ENCODE measurements at places on chromosomes 6 and 20. TPM values are rescaled to one million over a fixed set of nuclear protein-coding genes. Genes with fewer than 3 reads are reported as not detected.

Gene SLC17A3
- total RNA-seq, result not detected

Gene KIF25
- not detected for total RNA-seq

Gene GCNT2
- total RNA-seq, result 15.1 TPM

Gene ARMH2
- total RNA-seq, result not detected

Gene GSTA4
- total RNA-seq, result 0.97 TPM

Gene EPM2A
- total RNA-seq, result 10.5 TPM

Gene PRR18
- total RNA-seq, result not detected

Gene GLP1R
- total RNA-seq, result not detected

Gene WFDC10A
- not detected for total RNA-seq

Gene VSTM2L
- total RNA-seq, result not detected

GRCh38 chr6:106080763-106081095 lies 5.4 kb upstream of the PRDM1 start:
- no peak for DNase-seq

GRCh38 chr6:33277663-33278391 lies 904 bp downstream of the B3GALT4 start:
- peak; percentile 87 for DNase-seq

DNA sequence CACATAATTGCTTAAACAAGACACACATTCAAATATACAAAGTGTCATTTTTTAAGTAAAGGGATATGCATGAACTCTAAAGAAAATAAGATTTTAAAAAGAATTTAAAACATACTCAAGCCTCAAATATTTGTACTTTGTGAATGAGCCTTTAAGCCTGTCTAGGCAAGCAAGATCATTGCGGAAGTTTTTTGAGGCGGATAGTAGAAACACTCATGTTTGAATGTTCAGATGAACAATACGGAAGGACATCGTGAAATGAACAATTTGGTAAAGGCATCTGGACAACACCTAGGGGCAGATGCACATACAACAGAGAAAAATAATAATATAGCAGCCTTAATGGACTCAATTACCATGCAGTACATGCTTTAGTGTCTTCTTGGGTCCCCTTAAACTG lies 928.9 kb downstream of the TFAP2A start:
- no peak for DNase-seq

DNA sequence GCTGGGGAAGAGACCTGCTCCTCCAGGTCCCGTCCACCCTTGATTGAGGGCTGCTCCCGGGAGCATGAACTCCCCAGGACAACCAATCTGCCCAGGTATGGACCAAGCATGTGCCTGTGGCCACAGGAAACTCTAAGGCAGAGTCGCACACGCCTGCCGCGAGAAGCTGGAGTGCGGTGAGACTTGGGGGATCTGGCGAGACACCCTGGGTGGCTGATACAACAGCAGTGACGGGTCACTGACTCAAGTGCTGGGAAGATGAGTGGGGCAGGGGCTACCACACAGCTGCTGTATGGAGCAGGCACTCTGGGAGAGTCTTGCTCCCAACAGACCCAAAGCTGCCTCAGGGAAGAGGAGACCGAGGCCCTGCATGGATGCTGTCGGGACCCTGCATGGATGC lies 40.1 kb downstream of the BFSP1 start:
- no peak for DNase-seq

DNA sequence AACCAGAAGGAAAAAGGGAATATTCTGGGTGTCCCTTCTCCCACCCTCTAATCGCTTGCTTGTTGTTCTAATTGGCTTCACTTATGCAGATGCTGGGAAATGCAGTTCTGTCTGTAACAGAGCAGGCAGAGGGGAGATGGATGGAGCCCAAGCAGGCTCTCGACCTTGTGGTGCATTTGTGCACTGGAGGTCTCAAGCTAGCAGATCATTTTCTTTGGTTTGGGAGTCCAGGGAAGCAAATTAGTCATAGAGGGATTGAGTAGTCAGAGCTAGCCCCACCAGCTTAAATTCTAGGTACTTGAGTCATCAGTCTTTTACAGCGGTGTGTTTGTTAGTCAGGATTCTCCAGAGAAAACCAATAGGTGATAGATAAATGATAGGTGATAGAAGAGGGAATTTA lies 234.7 kb upstream of the ECI2 start:
- DNase-seq, result no peak

GRCh38 chr20:6580486-6580885 lies 187.0 kb upstream of the BMP2 start:
- DNase-seq, result no peak

- no peak for DNase-seq
Measured at GRCh38 chr6:30820193-30820592, 64.1 kb upstream of the DDR1 start.

- no peak for DNase-seq
Measured at GRCh38 chr6:153538491-153538890, 407.4 kb upstream of the RGS17 start.

DNA sequence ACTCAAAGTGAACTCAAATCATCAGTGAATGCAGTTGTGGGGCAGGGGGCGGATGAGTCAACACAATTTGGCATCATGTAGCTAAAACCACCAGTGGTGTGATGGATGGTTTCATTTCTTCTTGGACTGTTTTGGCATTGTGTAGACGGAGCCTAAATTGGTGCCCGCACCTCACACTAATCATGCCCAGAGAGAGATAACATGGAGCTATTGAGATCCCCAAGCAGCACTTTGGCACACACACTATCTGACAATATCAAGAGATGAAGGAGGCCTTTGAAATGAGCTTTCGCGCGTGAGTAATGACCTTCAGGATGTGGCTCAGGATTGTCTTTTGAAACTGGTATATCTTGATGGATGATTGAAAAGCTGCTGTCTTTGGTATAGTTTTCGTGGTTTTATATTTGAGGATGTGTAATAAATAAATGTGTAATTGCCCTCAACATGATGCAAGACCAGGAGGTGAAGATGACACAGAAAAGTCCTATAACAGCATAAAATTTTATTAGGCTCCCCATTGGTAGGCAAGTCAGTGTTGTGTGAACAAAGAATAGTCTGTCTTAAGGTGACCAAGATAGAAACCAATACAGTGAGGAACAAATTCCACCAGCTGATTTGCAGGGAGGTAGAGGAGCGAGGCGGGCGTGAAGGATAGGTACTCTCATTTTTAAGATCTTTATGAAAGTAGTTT lies 174.2 kb downstream of the TSHZ2 start:
- no peak for DNase-seq

DNA sequence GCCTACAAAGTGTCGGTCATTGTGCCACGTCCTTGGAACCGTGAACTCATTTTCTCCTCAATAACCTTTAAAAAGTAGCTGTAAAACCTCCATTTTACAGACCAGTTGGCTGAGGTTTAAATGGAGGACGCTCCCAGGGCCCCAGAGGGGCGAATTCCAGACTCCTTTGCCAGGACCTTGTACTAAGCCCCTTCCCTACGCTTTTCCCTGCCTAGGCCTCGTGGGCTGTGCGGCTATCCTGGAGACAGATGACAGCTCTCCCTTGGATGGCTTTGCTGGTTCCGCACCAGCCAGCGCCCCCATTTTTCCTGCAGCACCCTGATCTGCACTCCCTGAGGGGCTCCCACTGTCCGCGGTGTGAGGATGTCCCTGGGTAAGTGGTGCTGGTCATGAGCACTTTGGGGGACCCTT lies 12.1 kb upstream of the SNHG17 start:
- peak; percentile 61 for DNase-seq

DNA sequence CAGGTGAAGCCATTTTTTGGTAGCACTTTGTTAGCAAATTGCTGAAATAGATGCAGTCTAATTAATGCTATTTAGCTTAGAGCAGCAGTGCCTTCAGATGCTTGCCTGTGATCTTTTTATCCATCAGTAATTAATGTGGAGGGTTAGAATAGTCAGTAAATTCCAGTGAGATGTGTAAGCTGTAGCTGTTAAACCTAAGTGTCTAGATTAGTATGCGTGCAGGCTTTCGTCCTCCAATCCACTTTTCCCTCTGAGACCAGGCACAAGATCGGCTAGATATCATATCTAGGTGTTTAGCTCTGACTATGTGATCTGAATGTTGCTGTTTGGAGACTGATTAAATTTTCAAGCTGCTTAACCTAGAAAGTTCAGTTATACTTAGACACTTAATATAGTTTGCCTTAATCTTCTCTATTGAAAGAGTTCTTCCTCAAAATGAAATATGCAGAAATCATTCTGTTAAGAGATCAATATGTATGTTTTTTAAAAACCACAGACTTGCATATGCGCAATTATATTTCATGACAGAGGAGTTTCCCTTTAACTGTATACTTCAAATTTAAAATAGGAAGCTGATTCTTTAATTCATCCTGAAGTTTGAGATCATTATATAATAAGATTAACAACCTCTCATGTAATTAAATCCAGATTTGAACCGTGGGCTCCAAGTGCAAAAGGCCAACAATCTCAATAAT lies 41.2 kb downstream of the XRN2 start:
- no peak for DNase-seq

DNA sequence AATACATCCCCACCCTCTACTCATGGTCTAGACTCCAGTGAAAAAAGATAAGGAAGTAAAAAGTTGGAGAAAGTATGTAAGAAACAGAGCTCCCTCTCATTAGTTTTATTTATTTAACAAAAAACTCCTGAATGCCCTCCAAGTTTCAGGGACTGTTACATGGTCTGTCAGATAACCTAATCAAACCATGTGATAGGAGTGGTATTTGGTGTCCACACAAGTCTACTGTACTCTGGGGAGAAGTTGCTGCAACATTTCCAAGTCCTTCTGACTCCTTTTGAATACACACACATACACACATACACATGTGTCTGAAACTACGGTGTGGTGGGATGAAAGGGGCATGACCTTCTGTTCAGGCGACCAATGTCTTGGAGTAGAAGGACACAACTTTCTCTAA lies 320.0 kb downstream of the ADGRG6 start:
- no peak for DNase-seq

- DNase-seq, result no peak
Measured at GRCh38 chr6:138544501-138544900, 45.2 kb upstream of the NHSL1 start.

GRCh38 chr6:10030942-10031537 lies 383.8 kb downstream of the TFAP2A start:
- DNase-seq, result peak; percentile 81

DNA sequence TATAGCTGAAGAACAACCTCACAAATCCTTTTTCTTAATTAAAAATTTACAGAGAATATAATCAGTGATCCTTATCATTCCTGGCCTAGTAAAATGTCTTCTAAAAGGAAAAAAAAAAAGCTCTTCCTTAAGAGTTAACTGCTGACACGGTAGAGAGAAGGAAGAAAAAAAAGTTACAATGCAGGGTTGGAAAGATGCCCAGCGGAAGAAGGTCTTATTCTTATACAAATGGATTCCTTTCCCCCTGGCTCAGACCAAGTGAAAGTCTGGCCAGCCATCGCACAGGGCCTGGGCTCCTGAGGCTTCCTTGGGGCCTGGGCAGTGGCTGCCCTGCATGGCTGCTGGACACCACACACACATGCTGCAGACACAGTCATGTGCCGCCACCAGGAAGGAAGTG lies 688.6 kb downstream of the TENT5A start:
- DNase-seq, result no peak

DNA sequence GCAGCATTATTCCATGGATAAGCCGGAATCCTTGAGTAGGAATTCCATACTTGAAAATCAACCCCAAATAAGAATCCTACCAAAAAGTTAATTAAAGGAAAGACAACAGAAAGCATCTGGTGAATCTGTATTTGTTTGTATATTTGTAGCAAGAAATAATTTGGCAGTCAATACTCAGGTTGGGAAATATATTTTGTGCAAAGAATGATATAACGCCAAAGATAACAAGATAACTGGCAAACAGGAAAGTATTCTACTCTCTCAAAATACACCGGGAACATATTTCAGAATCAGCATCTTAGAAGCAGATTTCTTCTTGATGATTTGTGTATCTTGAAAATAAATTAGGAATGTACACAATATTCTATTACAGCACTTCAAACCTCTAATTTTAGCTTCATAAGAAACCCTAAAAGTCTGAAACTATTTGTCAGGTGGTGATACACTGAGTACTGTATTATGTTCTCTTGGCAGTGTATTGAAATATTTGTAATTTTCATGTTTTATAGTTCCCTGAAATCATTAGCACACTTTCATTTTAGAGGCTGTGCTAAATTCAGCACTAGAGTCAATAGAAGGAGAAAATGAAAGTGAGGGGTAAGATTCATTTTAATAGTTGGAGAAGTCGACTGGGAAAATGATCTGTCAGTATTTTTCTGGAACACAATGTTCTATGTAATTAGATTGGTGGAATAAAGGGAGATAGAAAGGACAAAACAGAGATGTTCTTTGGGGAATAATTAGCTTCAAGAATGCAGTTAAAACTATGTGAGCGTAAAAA lies 879.7 kb upstream of the GJE1 start:
- no peak for DNase-seq

DNA sequence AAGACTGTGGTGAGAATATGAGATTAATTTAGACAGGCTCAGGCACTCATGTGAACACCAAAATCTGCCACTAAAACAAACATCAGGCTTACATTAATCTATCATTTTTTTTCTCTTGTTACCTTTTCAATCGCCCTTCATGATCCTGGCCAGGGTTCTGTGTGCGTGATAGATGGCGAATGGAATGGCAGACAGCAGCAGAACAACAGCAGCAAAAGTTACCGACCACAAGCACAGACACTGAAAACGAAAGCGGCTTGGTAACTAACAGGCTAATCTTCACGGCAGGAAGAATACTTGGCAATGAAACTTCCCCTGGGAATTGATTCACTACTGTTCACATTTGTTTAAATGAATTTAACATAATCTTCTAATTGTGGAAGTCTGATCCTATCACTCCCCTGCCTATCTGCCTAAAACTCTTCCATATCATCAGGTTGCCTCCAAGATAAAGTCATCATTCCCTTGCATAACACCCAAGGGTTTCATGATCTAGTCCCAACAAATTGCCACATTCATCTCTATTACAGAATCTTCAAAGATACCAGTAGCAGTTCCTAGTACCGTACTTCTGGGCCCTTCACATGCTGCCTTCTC lies 28.7 kb downstream of the PTPRK start:
- DNase-seq, result no peak

- no peak for DNase-seq
Measured at GRCh38 chr6:7762760-7763159, 36.9 kb downstream of the BMP6 start.

GRCh38 chr6:97450087-97450486 lies 167.1 kb upstream of the MMS22L start:
- DNase-seq, result no peak

All from Karpas-422 (cell line).